Caco-2 (cell line): ENCODE measurements at places on chromosomes 4 and X. TPM values are rescaled to one million over a fixed set of nuclear protein-coding genes. Genes with fewer than 3 reads are reported as not detected.

GRCh38 chr4:83753260-83753659 is 217.4 kb downstream of the GPAT3 start:
- H3K27ac ChIP-seq = no peak overlapping the region
- H3K36me3 ChIP-seq = no peaks in the 10 kb centered on the region
- no peaks in the 10 kb centered on the region for H3K27me3 ChIP-seq
- no peak overlapping the region for H3K4me3 ChIP-seq

- H3K36me3 ChIP-seq = no peaks in the 10 kb centered on the region
- peak overlapping the region; percentile 94 for H3K27ac ChIP-seq
- DNase-seq = peak; percentile 15
- peaks cover 25% of the 10 kb centered on the region for H3K4me1 ChIP-seq
- H3K27me3 ChIP-seq = no peaks in the 10 kb centered on the region
- H3K4me3 ChIP-seq = no peak overlapping the region
Observed at GRCh38 chr4:68272860-68273259, 27.4 kb upstream of the TMPRSS11B start.

- DNase-seq = no peak
- H3K4me3 ChIP-seq = no peak overlapping the region
- H3K36me3 ChIP-seq = no peaks in the 10 kb centered on the region
- H3K27me3 ChIP-seq = no peaks in the 10 kb centered on the region
- H3K27ac ChIP-seq = no peak overlapping the region
Observed at GRCh38 chrX:110022599-110023448, 19.9 kb downstream of the TMEM164 start.

- H3K4me3 ChIP-seq = no peak overlapping the region
- no peaks in the 10 kb centered on the region for H3K27me3 ChIP-seq
- no peak for DNase-seq
- H3K36me3 ChIP-seq = no peaks in the 10 kb centered on the region
- no peak overlapping the region for H3K27ac ChIP-seq
- no peaks in the 10 kb centered on the region for H3K4me1 ChIP-seq
Observed at GRCh38 chr4:2370597-2371320, 47.7 kb downstream of the ZFYVE28 start.

DNA sequence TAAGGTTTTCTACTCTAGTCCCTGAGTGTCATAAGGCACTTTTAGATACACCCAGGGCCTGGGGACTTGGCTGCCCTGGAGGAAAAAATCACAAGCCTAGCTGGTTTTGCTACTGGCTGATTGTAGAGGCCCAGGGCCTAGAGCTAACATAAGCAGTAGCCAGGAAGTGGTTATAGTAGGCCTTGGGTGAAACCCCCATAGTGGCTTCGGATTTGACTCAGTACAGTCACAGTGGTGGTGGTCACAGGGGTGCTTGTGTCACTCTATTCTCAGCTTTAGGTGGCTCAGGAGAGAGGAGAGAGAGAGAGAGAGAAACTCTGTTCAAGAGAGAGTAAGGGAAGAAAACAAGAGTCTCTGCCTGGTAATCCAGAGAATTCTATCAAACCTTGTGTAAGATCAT is 194.5 kb upstream of the EDA2R start:
- no peaks in the 10 kb centered on the region for H3K36me3 ChIP-seq
- H3K4me1 ChIP-seq = no peaks in the 10 kb centered on the region
- DNase-seq = no peak

DNA sequence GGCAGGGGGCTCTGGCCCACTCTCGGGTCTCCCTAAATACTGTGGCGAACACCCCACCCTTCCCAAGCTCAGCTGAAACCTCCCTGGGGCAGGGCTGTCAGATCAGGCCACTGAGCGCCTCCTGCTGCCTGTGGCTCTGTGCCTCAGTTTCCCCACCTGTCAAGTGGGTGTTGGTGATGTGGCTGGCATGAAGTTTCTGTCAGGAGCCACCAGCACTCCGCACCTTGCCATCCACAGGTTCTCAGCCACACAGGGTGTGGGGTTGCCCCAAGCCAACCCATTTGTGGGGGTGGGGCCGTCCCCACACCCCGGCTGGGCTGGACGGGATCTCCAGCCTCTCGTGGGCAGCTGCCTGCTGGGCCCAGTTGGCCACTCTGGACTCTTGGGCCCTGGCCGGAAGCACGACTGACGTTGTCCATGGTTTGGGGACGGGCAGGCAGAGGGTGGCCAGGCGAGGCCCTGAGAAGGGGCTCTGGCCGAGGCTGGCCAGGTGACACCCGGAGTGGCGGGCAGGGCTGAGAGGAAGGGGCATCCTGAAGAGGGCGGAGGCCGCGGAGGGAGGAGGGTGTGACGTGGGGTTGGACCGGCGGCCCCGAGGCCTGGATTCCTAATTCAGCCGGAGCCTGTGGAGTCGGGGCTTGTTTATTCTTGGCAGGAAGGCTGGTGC is 5.5 kb upstream of the FGFR3 start:
- no peaks in the 10 kb centered on the region for H3K36me3 ChIP-seq
- no peaks in the 10 kb centered on the region for H3K27me3 ChIP-seq
- H3K4me1 ChIP-seq = peaks cover 18% of the 10 kb centered on the region
- no peak overlapping the region for H3K27ac ChIP-seq
- H3K4me3 ChIP-seq = no peak overlapping the region

DNA sequence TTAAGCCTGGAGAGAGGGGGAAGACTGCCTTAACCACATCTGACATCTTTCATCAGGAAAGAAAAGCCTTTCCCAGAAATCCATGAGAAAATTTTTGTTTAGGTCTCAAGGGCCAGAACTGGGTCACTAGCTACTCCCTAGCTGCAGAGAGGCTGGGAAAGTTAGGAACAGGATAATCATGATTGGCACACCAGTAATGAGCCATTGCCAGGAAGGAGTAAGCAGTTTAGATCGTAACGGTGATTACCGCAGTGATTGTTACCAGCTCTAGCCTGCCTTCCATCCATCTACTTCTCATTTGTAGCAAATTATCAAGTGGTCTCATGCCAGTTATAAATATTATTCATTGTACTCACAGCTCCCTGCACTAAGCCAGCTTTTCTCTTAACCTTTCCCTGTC is 22.7 kb upstream of the STX18 start:
- no peak overlapping the region for H3K27ac ChIP-seq
- H3K4me3 ChIP-seq = no peak overlapping the region
- no peaks in the 10 kb centered on the region for H3K36me3 ChIP-seq

- H3K4me1 ChIP-seq = no peaks in the 10 kb centered on the region
- H3K4me3 ChIP-seq = no peak overlapping the region
- no peaks in the 10 kb centered on the region for H3K36me3 ChIP-seq
- no peak overlapping the region for H3K27ac ChIP-seq
- H3K27me3 ChIP-seq = no peaks in the 10 kb centered on the region
Observed at GRCh38 chr4:116453127-116453526, 632.2 kb downstream of the TRAM1L1 start.

DNA sequence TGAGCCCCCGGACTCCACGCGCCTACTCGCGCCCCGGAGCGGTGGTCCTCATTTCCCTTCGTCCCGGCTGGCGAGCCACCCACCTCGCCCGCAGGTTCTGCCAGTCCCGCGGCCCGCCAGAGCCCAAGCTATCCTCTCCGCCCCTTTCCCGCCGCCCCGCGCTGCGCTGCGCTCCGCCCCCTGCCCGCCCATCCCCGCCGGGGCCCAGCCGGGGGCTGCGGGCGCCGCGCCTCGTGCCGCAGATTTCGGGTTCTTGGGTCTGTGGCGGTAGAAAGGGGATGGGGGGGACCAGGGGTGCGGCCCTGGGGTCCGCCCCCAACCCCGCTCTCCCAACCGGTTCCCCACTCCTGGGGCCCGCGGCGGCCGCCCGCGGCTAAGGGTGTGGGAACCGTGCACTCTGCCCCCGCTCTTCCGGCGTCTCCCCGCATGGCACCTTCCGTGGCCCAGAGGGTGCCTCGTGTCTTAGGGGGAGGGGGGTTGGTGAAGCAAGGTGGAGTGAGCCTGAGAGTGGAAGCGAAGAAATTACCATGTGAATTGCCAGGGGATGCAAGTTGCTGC is 650.8 kb upstream of the DIPK2B start:
- no peak overlapping the region for H3K27ac ChIP-seq
- 0 out of 2 replicates have a peak, but pooled peaks cover 1% of the 10 kb centered on the region for H3K36me3 ChIP-seq
- no peaks in the 10 kb centered on the region for H3K27me3 ChIP-seq
- peak overlapping the region; percentile 79 for H3K4me3 ChIP-seq
- H3K4me1 ChIP-seq = no peaks in the 10 kb centered on the region
- peak; percentile 57 for DNase-seq

DNA sequence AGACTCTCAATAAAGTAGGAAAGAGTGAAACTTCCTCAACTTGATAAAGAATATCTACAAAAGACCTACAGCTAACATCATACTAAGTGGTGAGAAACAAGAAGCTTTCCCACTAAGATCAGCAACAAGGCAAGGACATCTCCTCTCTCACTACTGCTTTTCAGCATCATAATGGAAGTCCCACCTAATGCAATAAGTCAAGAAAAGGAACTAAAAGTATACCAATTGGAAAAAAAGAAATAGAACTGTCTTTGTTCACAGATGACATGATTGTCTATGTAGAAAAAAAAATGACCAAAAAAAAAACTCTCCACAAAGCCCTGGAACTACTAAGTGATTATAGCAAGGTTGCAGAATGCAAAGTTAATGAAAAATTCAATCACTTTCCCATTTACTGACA is 25.1 kb upstream of the SH3RF1 start:
- no peaks in the 10 kb centered on the region for H3K36me3 ChIP-seq
- H3K4me1 ChIP-seq = peaks cover 4% of the 10 kb centered on the region
- DNase-seq = no peak

- H3K27ac ChIP-seq = no peak within 1 kb of the TSS
- peak; percentile 0 for DNase-seq
- H3K36me3 ChIP-seq = no peaks in the 10 kb centered on the region
- no peaks in the 10 kb centered on the region for H3K27me3 ChIP-seq
Observed at GRCh38 chr4:21948347-21949072, at the start of gene KCNIP4. Gene KCNIP4 (minus strand): TSS chr4:21948772.

GRCh38 chr4:174538123-174538875 is 16.0 kb upstream of the HPGD start:
- no peaks in the 10 kb centered on the region for H3K27me3 ChIP-seq
- no peak overlapping the region for H3K4me3 ChIP-seq
- H3K27ac ChIP-seq = no peak overlapping the region

GRCh38 chr4:169345316-169345721 is 74.6 kb upstream of the SH3RF1 start:
- no peaks in the 10 kb centered on the region for H3K27me3 ChIP-seq
- no peaks in the 10 kb centered on the region for H3K4me1 ChIP-seq
- H3K36me3 ChIP-seq = no peaks in the 10 kb centered on the region
- DNase-seq = no peak
- no peak overlapping the region for H3K4me3 ChIP-seq

DNA sequence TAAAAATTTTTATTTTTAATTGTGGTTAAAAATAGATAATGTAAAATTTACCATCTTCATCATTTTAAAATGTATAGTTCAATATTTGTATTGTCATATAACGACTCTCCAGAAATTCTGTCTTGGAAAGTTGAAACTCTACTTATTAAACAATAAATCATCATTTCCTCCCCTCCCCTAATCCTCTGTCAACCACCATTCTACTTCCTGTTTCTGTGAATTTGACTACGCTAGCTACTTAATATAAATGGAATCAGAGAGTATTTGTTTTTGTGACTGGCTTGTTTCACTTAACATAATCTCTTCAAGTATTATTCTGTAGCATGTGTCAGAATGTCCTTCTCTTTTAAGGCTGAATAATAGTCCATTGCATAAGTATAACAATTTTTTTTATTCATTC is 729.0 kb upstream of the AADAT start:
- no peak overlapping the region for H3K27ac ChIP-seq
- H3K36me3 ChIP-seq = no peaks in the 10 kb centered on the region

DNA sequence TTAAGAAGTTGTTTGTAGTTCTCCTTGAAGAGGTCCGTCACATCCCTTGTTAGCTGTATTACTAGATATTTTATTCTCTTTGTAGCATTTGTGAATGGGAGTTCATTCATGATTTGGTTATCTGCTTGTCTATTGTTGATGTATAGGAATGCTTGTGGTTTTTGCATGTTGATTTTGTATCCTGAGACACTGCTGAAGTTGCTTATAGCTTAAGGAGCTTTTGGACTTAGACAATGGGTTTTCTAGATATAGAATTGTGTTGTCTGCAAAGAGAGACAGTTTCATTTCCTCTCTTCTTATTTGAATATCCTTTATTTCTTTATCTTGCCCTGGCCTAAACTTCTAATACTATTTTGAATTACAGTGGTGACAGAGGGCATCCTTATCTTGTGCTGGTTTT is 52.1 kb upstream of the GRID2 start:
- H3K4me1 ChIP-seq = no peaks in the 10 kb centered on the region
- no peak overlapping the region for H3K27ac ChIP-seq
- H3K4me3 ChIP-seq = no peak overlapping the region
- no peaks in the 10 kb centered on the region for H3K36me3 ChIP-seq

GRCh38 chrX:110226931-110227330 is 91.0 kb downstream of the AMMECR1 start:
- H3K4me1 ChIP-seq = no peaks in the 10 kb centered on the region
- H3K27ac ChIP-seq = no peak overlapping the region
- H3K4me3 ChIP-seq = no peak overlapping the region
- no peak for DNase-seq
- H3K27me3 ChIP-seq = no peaks in the 10 kb centered on the region

- no peak for DNase-seq
- H3K27me3 ChIP-seq = no peaks in the 10 kb centered on the region
- H3K36me3 ChIP-seq = no peaks in the 10 kb centered on the region
- H3K27ac ChIP-seq = no peak overlapping the region
- H3K4me3 ChIP-seq = no peak overlapping the region
- H3K4me1 ChIP-seq = no peaks in the 10 kb centered on the region
Observed at GRCh38 chr4:56764775-56765174, 56.7 kb downstream of the SPINK2 start.

- DNase-seq = no peak
- H3K27ac ChIP-seq = no peak overlapping the region
- no peak overlapping the region for H3K4me3 ChIP-seq
- H3K4me1 ChIP-seq = peaks cover 31% of the 10 kb centered on the region
- no peaks in the 10 kb centered on the region for H3K27me3 ChIP-seq
- no peaks in the 10 kb centered on the region; the same call in 1 of the 2 replicates for H3K36me3 ChIP-seq
Observed at GRCh38 chr4:37728064-37728463, 41.9 kb upstream of the RELL1 start.

DNA sequence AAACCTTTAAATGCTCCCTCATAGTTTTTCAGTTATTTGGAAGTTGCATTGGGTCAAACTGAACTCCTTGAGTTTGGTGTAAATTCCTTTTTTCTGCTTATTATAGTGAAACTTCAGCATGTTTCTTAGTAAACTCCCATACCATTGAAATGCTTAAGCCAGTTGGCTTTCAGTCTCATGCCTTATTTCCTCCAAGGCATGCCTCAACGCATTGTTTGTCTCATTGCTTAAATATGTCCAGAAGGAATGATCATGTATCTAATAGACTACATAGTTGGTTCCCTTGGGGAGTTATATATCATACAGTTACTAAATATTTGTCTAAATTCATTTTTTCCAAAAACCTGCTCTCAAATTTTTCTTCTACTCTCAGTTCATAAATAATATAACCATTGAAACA is 114.0 kb downstream of the STOX2 start:
- H3K36me3 ChIP-seq = no peaks in the 10 kb centered on the region
- H3K27ac ChIP-seq = no peak overlapping the region
- H3K27me3 ChIP-seq = no peaks in the 10 kb centered on the region
- no peak overlapping the region for H3K4me3 ChIP-seq

- no peak overlapping the region for H3K4me3 ChIP-seq
- peak overlapping the region; percentile 48 for H3K27ac ChIP-seq
- peaks cover 14% of the 10 kb centered on the region; the same call in 1 of the 2 replicates for H3K4me1 ChIP-seq
- no peaks in the 10 kb centered on the region for H3K27me3 ChIP-seq
Observed at GRCh38 chr4:60743654-60744053, 456.5 kb upstream of the ADGRL3 start.

- H3K36me3 ChIP-seq = no peaks in the 10 kb centered on the region
- H3K27ac ChIP-seq = no peak overlapping the region
- no peaks in the 10 kb centered on the region for H3K4me1 ChIP-seq
- no peak overlapping the region for H3K4me3 ChIP-seq
- no peak for DNase-seq
Observed at GRCh38 chrX:13419276-13419675, 99.4 kb upstream of the ATXN3L start.

Gene TMEM156
- total RNA-seq = not detected in 2 replicates

Gene UBE2D3
- total RNA-seq = 294 and 305 TPM in 2 replicates

Gene LARP7
- total RNA-seq = 35.7 and 38.0 TPM in 2 replicates

Gene PNPLA4
- total RNA-seq = 13.5 and 14.4 TPM in 2 replicates

Gene BST1
- 0.41 and 0.72 TPM in 2 replicates for total RNA-seq

Gene FOXR2
- total RNA-seq = not detected in 2 replicates

Gene MAD2L1
- 54.7 and 59.0 TPM in 2 replicates for total RNA-seq
